ENCODE measurements at places on chromosomes 13 and 19.
A peak's percentile ranks its signal among the peaks of the same experiment; 100 is the strongest.

DNA sequence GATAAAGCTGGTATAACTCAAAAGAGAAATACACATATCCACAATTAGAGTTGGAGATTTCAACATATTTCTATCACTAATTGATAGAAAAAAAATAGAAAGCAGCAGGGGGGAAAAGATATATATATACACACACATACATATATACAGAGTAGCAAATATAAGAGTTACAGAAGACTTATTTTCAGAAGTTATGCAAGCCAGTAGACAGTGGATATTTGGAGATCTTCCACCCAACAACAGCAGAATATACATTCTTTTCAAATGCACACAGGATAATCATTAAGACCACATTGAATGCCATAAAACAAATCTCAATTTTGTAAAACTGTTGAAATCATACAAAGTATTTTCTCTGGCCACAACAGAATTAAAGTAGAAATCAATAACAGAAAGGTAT, 192.8 kb downstream of the LACC1 start:
- DNase-seq: no peak

DNA sequence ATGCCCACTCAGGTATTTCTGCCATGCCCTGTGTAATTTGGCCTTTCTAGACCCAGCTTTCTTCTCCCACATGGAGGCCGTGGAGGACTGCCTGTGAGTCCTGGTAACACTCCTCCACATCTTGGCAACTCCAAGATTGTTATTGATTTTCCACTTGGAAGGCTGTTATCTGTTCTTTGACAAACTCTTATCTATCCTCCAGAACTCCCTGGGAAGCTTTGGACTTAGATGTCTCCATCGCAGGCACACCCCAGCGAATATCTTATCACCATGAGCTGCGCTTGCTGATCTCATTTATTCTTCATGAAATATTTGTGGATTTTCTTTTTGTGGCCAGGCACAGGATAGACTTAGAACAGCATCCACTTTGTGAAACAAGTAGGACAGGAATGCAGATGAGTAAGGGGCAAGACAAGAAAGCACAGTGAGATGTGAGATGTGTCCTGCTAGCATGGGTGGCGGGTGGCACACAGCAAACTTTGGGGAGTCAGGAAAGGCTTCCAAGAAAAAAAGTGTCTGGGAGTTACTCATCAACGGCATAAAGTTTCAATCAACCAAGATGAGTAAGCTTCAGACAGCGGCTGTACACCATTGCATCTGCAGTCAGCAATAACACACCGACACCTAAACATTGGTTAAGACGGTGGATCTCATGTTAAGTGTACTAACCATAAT, 84.5 kb upstream of the IRS2 start:
- no peak for DNase-seq

DNA sequence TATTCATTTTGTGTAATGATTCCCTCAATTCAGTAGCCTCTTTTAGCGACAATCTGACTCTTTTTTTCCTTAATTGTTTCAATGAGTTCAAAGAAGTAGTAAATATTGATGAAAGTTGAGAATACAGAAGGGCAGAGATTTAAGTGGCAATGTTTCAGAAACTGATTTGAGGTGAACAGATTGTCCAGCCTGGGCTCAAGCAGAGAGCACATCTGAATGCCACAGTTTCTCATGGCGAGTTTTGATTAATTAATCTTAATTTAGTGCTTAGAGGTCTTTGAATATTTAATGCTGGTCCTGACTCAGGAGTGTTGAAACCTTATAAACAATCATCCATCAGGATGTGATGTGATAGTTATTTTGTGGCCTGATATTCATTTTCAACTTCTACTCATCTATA, 890.7 kb upstream of the SLITRK6 start:
- DNase-seq: no peak

DNA sequence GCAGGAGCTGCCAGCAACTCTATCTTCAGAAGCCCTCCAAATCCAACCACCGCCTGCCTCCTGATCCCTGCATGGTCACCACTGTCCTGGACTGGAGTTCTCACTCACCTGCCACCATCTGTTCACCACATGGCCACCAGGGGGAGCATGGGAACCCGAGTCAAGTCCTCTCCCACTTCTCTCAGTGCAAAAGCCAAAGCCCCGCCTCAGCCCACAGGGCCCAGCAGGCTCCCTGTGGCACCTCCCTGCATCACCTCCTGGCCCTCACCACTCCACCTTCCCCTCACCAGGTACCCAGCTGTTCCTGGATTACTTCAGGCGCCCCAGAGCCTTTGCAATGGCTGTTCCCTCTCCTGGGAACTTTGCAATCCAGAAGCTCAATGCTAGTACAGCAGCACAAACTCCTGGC, 5.3 kb downstream of the DHPS start:
- DNase-seq: peak; percentile 57

DNA sequence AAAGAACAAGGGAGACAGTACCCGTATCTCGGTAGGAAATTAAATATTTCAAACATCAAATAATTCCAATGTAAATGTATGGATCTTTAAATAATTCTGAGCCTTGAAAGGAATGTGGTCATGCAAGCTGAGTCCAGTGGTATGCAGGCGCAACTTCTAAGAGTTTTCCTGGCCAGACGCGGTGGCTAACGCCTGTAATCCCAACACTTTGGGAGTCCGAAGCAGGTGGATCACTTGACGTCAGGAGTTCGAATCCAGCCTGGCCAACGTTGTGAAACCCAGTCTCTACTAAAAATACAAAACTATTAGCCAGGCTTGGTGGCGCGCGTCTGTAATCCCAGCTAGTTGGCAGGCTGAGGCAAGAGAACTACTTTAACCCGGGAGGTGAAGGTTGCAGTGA, 1.1 kb upstream of the ZNF845 start:
- no peak for DNase-seq

DNA sequence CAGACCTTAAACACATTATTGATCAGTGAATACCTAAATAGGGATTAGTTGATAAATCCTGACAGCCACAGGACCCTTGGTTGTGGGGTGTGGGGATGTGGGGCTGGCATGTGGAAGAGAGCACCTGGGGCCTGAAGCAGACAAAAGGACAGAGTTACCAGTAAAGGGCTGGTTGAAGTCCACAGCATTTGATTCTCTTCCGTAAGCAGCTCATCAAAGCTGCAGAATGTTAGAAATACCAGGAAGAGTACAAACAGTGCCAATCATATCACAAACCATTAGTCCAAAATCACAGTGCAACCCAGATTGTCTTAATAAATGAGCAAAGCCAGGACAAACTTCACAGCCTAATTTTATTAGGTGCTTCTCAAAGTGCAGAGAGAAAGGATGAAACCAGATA, 92.5 kb upstream of the KL start:
- no peak for DNase-seq

DNA sequence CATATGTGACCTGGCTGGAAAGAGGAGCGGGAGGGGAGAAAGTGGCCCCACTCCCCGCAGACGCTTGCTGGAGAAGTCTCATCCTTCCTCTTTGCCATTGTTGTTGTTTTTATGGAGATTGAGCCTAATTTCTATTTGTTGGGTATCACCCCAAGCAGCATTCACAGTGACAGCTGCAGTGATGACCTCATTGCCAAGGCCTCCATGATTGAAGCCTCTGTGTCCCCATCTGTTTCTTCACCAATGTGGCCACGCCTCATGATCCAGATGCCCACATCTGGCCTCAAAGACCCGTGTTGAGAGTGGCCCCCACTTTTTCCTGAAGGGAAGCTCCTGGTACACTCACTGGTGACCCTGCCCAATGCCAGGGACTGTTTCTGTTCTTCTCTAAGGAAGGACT, 154.2 kb downstream of the SLC7A1 start:
- no peak for DNase-seq

DNA sequence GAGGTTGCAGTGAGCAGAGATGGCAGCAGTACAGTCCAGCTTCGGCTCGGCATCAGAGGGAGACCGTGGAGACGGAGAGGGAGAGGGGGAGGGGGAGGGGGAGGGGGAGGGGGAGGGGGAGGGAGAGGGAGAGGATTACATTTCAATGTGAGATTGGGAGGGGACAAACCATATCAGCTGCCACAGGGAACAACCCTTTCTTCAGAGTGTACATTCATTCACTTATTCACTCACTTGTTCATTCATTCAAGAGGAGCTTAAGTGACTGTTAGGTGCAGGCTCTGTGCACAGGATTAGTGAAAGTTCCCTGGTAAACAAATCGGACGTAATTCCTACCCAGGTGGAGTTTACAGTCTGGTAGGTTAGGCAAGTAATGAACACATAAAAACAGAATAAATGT, 65.6 kb upstream of the MEDAG start:
- DNase-seq: no peak

DNA sequence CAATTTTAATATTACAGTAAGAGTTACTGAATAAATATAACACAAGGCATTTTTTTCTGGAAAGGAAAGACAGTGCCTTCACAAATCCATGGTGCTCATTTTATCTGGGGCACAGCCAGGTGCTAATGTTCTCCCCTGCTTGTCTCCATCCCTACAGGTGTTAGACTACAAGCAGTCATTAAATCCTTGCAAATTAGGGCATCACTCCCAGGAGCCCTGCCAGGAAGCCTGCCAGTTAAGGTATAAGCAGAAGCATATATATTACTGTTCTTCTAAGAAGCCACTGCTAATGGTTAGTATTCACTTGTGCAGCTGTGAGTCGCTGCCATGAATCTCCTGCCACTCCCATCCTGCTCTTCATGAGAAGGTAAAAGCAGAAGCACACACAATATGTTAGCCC, 149.7 kb downstream of the OXGR1 start:
- DNase-seq: no peak

DNA sequence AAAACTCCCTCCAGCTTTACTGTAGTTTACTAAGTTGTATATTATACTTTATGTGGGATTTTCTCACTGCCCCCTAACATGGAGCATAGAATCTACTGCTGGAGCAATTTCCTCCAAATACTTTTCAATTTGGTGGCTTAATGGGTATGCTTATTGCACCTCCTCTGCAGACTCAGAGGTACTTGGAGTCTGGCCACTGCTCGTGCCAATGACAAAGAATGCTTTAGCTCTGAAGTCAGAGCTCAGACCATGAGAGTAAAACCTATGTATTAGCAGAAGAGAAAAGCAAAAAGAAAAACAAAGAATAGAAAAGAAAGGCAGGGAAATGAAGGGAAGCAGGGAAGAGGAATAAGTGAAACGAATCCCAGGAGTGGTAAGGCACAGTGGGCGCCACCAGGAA, 71.9 kb downstream of the SUCLA2 start:
- no peak for DNase-seq

GRCh38 chr13:103607995-103608394, 541.8 kb upstream of the SLC10A2 start:
- no peak for DNase-seq

GRCh38 chr19:23774524-23774971, 15.9 kb upstream of the ZNF681 start:
- DNase-seq: peak; percentile 93

DNA sequence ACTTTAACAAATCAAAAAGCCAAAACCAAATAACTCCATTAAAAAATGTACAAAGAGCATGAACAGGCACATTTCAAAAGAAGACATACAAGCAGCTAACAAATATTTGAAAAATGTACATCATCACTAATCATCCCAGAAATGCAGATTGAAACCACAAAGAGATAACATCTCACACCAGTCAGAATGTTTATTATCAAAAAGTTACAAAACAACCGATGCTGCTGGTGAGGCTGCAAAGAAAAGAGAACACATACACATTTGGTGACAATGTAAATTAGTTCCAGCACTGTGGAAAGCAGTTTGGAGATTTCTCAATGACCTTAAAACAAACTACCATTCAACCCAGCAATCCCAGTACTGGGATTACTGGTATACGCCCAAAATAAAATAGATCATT, 756.0 kb upstream of the PCDH20 start:
- no peak for DNase-seq

- no peak for DNase-seq
Observed at GRCh38 chr13:48505012-48505411, 27.9 kb downstream of the RCBTB2 start.
